NCI-H1694 (cell line): ENCODE measurements at places on chromosomes 7 and 10.

DNA sequence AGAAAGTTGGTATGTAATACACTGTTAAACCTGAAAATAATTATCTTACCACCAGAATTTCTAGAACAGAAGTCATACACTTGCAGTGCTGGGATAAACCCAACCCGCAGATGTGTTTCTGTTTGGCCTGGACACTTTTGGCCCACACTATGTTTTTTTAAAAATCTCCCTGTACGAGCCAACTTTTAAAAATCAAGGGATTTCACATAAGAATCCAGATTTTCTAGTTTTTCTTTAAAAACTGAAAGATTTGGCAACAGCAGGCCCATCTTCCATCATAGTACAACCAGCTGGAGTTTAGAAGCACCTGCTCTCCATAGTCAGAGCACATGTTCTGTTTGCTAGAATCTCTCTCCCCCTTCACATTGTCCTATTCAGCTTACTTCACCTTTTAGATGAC lies 74.0 kb downstream of the TLL2 start:
- no peak for DNase-seq

GRCh38 chr7:126370038-126370668 lies 882.6 kb downstream of the GRM8 start:
- no peak for DNase-seq

DNA sequence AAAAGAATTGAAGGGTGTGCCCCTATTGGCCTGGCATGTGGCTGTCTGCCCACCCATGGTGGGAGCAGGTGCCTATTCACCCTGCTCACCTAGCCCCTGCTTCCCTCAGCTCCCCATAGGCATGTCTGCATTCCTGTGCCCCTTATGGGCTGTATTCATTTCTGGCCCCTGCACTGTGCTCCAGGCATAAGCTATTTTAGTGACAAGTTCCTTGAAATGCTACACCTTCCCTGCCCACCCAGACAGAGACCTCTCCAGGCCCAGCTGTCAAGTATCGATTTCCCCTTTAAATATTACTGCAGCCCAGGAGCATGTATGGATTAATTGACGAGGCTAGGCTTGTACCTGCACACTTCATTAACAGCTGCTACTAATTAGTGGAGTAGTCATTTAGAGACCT lies 235.4 kb downstream of the RPS24 start:
- DNase-seq, result no peak

DNA sequence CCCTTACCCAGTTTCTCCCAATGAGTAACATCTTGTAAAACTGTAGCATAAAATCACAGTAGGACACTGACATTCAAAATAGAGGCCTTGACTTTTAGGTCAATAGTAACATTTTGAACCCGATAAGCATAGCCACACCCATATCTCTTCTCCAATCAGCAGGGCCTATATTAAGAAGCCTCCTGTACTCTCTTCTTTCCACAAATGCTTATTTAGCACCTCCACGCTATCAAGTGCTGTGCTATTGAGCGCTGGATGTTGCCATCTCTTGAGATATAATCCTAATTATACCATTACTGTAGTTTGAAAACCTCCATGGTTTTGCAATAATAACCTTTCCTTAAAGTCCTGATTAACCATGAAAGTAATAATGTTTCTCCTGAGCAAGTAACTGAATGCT lies 40.1 kb upstream of the CBLL1 start:
- DNase-seq, result no peak

GRCh38 chr10:92740762-92741161 lies 51.0 kb downstream of the HHEX start:
- no peak for DNase-seq

GRCh38 chr10:133196936-133197758 lies 32.9 kb upstream of the UTF1 start:
- no peak for DNase-seq

DNA sequence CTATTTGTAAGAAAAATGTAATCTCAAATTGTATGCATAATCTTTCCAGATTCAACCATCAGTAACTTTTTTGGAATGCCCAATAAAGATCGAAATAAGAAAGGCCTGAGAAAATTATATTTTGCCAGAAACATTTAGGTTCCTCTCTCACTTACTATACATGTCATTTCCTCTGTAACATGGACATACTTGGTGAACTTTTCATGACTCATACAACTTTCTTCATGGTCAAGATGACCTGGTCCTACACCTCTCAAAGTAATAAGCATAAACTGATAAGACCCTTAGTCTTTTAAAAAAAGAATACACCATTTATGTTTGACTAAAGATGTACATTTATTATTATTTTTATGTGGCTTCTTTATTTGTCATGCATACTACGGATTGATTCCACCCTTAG lies 125.3 kb downstream of the REEP3 start:
- DNase-seq, result no peak

- no peak for DNase-seq
These were observed 143.2 kb downstream of the JAZF1 start for GRCh38 chr7:28037220-28038010.

DNA sequence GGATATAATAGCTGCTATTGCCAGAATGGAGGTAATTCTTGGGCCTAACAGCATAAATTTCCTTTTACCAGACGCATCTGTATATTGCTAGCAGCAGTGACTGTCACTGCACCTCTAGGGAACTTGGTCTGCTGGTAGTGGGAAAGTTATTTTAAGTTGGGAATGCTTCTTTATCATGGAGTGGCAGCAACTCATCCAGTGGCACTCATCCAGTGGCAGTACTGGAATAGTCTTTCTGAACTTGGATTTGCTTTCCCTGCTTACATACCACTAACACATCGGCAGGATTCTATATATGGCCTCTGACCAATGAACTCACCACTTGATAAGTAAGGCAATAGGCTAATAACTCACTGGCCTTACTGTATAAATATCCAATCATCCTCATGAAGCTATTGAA lies 22.0 kb upstream of the ICA1 start:
- DNase-seq, result no peak

- DNase-seq, result no peak
These were observed 116.1 kb downstream of the TPST1 start for GRCh38 chr7:66321283-66321682.

- no peak for DNase-seq
These were observed 286.2 kb downstream of the PLXNA4 start for GRCh38 chr7:132290021-132290420.

- no peak for DNase-seq
These were observed 60.8 kb upstream of the CYP2C18 start for GRCh38 chr10:94622666-94623205.

GRCh38 chr7:158405324-158405723 lies 182.3 kb downstream of the PTPRN2 start:
- no peak for DNase-seq

DNA sequence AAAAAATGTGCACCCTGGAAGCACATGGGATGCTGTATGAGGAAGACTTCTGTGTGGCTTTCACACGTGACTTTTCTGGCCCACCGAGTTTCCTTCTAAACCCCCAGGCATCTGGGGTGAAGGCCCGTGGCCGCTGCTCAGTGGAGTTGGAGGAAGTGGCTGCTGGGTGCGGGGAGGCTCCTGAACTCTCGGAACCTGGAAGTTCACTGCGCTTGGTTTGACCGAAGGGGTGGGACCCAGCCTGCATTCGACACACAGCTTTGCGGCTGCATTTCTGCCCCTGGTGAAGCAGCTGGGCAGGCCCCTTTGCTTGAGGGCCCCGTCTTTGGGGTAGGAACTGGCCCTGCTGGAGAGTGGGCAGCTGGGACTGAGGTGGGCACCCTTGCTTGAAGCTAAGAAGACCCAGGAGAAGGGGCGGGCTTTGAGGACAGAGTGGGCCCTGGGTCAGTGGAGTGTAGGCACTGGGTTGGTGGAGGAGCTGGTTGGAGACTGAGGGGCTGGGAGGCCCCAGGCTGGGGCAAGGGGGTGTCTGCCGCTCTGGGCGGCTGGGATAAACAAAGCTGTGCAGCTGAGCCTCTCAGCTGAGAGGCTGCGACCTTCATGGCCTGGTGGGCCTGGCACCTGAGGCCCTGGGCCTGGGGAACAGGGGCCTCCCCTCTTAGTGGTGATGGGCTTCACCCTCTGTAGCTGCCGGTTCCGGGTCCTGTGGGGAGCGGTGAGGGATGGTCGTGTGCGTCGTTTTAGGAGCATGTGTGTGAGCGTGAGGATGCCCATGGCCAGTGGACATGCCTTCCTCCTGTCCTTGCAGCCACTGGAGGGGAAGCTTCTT lies 78.0 kb downstream of the INPP5A start:
- no peak for DNase-seq

GRCh38 chr10:122587098-122587760 lies 26.7 kb downstream of the DMBT1 start:
- no peak for DNase-seq

GRCh38 chr7:111329367-111330234 lies 232.7 kb downstream of the IMMP2L start:
- no peak for DNase-seq

DNA sequence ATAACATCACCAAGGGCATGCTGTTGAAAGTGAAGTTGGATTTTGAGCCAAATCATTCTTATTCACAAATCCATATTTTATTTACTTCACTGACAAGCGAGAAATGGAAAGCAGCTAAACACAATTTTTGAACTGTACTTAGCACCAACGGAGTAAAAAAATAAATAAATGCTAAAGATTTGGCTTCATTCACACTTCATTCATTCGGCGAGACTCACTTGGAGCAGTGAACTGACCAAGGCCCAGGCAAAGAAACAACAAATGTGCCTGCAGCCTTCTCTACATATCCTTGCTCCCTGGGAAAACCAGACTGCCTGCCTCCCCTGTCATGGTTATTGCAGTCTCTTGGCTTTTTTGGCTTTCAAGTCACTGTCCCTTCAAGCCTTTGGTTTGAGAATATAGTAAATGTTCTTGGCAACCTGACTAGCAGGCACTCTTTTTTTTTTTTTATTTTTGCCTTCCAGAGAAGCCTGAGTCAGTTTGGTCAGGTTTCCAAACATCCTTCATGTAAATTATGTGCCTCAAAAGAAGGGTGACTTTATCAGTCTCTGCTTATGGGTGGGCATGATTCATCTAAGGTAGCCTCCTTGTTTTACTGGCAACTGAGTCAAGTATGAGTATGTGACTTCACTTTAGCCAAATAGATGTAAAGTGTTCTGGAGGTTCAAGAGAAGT lies 177.6 kb upstream of the MEOX2 start:
- no peak for DNase-seq

- no peak for DNase-seq
These were observed 736 bp downstream of the MINDY4 start for GRCh38 chr7:30771880-30772425.

- DNase-seq, result no peak
These were observed 108.7 kb downstream of the DOCK4 start for GRCh38 chr7:112097524-112097923.

DNA sequence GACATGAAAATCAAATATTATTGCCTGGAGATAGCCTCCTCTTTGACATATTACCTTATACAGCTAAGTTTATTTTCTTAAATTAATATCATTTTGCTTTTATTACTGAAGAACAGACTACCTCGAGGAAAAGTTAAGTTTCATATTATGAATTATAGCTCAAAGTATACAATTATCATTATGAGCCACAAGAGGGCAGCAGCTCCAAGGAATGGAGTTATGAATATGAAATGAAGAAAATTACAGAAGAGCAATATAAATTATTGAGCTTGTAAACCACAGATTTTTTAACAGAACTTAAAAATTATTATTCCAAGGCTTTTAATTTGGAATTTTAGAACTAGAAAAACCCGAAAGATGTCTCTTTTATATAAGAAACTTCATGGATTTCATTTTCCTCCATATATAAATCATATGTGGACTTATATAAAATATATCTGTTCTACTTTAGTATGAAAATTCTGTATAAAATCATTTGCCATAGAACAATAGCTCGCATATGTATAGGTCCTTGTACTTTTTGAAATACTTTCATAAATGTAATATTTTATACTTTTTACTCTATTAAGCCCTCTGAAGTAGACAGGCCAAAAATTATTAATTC lies 40.1 kb downstream of the IQUB start:
- peak; percentile 56 for DNase-seq

- no peak for DNase-seq
These were observed 19.5 kb downstream of the DNAH11 start for GRCh38 chr7:21562385-21562784.

GRCh38 chr7:134908289-134908688 lies 78.0 kb upstream of the AGBL3 start:
- DNase-seq, result no peak

GRCh38 chr7:139643951-139644585 lies 120.6 kb downstream of the CLEC2L start:
- DNase-seq, result no peak

DNA sequence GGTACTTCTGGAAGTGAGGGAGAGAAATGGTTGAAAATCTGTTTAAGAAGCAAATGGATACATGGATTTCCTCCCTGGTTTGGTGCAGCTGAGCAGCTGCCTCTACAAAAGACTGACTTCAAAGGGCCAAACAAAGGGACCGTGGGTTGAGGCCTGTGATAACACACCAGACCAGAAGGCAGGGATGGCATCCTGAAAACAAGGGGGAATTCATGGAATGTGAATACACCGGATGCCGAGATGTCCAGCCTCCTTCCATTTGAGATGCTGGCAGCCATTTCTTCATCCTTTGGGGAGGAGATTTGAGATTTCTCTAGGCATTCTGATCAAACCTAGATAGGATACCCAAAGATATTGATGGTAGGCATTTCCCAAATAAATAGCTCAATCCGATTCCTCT lies 36.9 kb downstream of the TAF3 start:
- no peak for DNase-seq

- DNase-seq, result peak; percentile 5
These were observed 4.1 kb upstream of the C10orf120 start for GRCh38 chr10:122703483-122704448.

DNA sequence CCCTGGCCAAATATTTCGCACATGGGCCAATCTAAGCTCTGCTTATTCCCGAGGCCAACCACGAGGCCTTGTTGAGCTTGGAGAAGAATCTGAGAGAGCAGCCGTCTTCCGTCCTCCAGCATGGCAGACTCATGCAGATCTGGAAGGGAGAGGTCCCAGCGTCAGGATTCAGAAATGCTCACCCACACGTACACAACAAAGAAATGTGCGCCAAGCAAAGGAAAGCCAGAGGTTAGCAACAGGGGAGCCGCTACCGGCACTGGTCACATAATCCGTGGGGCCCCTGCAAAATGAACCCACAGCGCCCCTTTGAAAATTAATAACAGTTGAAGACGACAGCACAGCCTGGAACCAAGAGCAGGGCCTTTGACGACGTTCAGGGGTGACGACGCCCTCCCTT lies 25.4 kb upstream of the PRKAG2 start:
- DNase-seq, result no peak

GRCh38 chr7:108253275-108254044 lies 123.3 kb upstream of the LAMB4 start:
- no peak for DNase-seq
